ENCODE measurements at places on chromosomes 13 and 19.

GRCh38 chr13:77863144-77863543 is 55.5 kb downstream of the EDNRB start:
- no peak for DNase-seq

- DNase-seq, result no peak
Measured at GRCh38 chr13:106343836-106344235, 191.6 kb downstream of the EFNB2 start.

DNA sequence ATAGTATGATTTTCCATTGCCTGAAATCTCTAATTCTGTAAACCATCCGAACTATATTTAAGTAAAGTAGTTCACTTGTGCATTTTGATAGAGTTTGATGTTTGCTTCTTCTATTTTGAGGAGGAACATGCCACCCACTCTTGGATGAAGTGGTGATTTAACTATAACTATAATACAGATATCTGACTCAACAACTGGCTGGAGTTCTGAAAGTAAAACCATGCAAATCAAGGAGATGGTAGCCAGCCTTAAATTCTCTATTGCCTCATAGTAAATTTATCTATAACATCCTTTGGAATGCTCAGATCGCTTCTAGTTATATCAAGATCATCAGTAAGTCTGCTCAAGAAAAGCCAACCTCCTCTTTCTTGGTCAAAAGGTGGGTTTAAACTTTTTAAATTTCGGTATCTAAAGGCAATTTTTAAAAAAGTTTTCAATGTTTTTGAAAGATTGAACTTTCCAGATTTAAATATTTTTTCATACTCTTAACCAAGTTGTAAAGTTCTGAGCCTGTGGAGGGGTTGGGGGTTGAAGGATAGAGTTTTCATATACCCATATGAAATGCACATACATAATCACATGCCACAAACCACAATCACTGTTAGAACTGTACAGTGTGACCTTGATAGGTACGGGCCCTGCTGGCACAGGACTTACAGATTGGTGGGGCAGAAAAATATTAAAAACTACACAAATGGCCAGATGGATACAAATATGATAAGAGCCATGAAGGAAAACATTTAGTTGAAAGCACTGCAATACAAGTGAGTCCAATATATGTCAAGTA is 90.5 kb upstream of the RFC3 start:
- no peak for DNase-seq

DNA sequence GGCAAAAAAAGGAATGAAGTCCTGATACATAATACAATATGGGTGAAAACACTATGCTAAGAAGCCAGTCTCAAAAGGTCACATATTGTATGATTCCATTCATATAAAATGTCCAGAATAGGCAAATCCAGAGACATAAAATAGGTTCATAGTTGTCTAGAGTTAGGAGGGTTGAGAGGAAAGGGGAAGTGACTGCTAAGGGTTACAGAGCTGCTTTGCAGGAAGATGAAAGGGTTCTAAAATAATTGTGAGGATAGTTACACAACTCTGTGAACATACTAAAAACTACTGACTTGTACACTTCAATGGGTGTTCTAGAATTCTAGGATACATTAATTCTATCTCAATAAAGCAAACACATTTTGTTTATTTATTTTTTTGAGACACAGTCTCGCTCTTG is 25.7 kb downstream of the CAB39L start:
- no peak for DNase-seq

GRCh38 chr13:23799945-23800344 is 89.3 kb downstream of the MIPEP start:
- no peak for DNase-seq

GRCh38 chr13:24630851-24631620 is 49.2 kb upstream of the ATP12A start:
- DNase-seq, result no peak
